ENCODE measurements at places on chromosomes 12 and 14.

- no peak overlapping the region for H3K27ac ChIP-seq
- H3K36me3 ChIP-seq: peaks cover 4% of the 10 kb centered on the region
- H3K4me1 ChIP-seq: no peaks in the 10 kb centered on the region
- no peaks in the 10 kb centered on the region for H3K27me3 ChIP-seq
- DNase-seq: no peak
Observed at GRCh38 chr12:56150563-56150962, 1.8 kb upstream of the MYL6B start.

DNA sequence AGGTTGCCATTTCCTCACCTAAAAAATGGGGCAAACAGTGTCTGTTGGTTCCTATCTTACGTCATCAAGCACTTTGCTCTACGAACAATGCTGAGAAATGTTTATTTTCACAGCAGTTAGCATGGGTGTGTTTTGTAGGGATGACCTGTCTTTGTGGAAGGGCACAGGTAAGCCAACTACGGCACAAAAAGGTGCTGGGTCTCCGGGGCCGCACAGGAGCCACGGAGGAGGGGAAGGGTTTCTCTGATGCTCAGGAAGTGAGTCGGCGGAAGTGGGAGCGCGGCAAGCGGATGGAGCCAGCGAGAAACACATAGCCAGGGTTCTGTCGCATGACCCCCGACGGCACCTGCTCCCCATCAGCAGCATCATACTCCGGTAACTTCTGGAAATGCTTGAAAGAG is 65.6 kb upstream of the TCL1B start:
- no peak overlapping the region for H3K4me3 ChIP-seq
- peaks cover 9% of the 10 kb centered on the region for H3K4me1 ChIP-seq
- DNase-seq: no peak
- H3K36me3 ChIP-seq: no peaks in the 10 kb centered on the region
- no peaks in the 10 kb centered on the region for H3K27me3 ChIP-seq
- H3K27ac ChIP-seq: no peak overlapping the region

DNA sequence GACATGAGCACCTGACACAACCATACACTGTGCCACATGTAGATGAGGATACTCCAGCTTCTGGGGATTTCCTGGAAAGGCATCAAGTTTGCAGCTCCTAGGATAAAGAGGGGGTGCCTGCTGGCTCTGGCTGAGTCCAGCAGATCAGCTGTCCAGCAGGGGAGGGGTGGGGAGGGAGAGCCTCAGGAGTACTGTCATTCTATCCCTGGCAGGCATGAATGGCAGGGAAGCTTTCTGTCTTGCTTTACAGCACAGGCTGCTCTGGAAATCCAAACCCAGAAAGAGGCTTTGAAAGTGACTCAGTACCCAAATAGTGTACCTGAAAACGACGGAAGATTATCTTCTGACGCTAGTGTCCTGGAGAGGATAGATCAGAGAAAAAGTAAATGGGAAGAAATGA is 32.2 kb downstream of the SLC8A3 start:
- no peak overlapping the region for H3K27ac ChIP-seq
- no peak overlapping the region for H3K4me3 ChIP-seq
- no peaks in the 10 kb centered on the region for H3K36me3 ChIP-seq
- no peak for DNase-seq
- no peaks in the 10 kb centered on the region for H3K4me1 ChIP-seq

GRCh38 chr12:53046655-53047220 is 3.1 kb upstream of the TNS2 start:
- H3K27ac ChIP-seq: no peak overlapping the region
- no peak for DNase-seq
- peaks cover 2% of the 10 kb centered on the region for H3K27me3 ChIP-seq
- H3K4me3 ChIP-seq: peak overlapping the region; percentile 68
- peaks cover 28% of the 10 kb centered on the region for H3K4me1 ChIP-seq

- H3K36me3 ChIP-seq: no peaks in the 10 kb centered on the region
- H3K27me3 ChIP-seq: no peaks in the 10 kb centered on the region
- no peak overlapping the region for H3K27ac ChIP-seq
- no peak overlapping the region for H3K4me3 ChIP-seq
Observed at GRCh38 chr12:87491089-87491488, 538.1 kb downstream of the C12orf50 start.

DNA sequence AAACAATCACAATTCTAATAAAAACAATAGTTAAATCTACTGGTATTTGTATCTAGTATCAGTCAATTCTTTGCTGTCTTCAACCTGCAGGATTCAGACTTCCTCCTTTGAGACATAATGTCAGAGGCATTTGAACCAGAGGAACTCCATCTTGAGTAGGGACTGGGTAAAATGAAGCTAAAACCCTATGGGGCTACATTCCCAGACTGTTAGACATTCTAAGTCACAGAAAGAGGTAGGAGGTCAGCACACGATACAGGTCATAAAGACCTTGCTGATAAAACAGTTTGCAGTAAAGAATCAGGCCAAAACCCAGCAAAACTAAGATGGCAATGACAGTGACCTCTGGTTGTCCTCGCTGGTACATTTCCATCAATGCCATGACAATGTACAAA is 48.2 kb upstream of the MAP3K9 start:
- no peaks in the 10 kb centered on the region for H3K27me3 ChIP-seq
- no peak for DNase-seq
- H3K27ac ChIP-seq: no peak overlapping the region
- no peak overlapping the region for H3K4me3 ChIP-seq
- H3K36me3 ChIP-seq: no peaks in the 10 kb centered on the region
- H3K4me1 ChIP-seq: no peaks in the 10 kb centered on the region

DNA sequence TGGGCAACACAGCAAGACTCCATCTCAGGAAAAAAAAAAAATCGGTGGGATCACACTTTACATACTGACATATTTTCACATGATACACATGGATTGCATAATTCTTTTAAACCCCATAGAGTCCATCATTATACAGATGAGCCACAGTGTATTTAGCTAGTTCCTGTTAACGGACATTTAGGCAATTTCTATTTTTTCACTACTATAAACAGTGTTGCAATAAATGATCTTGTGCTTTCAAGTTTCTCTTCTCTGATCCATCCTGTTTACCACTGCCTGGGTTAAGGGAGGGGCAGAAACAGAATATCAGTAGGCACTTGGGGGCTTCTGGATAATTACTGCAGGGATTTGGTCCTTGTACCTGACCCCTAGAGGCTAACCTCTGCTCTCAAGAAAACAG is 43.4 kb upstream of the SPTLC2 start:
- no peak overlapping the region for H3K4me3 ChIP-seq
- no peak overlapping the region for H3K27ac ChIP-seq
- no peak for DNase-seq
- H3K36me3 ChIP-seq: no peaks in the 10 kb centered on the region

- no peak for DNase-seq
- H3K36me3 ChIP-seq: no peaks in the 10 kb centered on the region
- H3K27me3 ChIP-seq: no peaks in the 10 kb centered on the region
- H3K27ac ChIP-seq: no peak overlapping the region
Observed at GRCh38 chr12:112986291-112986800, 8.0 kb downstream of the OAS2 start.

DNA sequence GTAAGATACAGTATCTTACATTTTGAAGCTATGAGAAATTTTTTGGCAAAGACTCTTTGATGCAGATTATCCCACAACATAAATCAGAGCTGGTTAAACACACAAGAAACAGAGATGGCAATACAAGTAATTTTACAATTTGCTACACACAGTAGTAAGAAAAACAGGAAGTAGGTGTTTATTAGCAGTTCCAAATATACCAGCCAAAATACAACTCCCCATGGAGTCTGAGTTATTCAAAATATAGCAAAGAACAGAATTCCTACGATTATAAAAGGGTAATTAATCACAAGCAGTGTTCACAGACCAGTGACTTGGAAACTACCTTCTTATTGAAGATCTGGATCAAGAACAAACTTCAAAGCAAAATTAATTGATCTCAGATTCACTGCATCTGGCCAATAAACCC is 83.9 kb downstream of the BMP4 start:
- no peaks in the 10 kb centered on the region for H3K4me1 ChIP-seq
- no peak for DNase-seq
- no peaks in the 10 kb centered on the region for H3K27me3 ChIP-seq
- H3K27ac ChIP-seq: no peak overlapping the region
- H3K36me3 ChIP-seq: no peaks in the 10 kb centered on the region
- no peak overlapping the region for H3K4me3 ChIP-seq

DNA sequence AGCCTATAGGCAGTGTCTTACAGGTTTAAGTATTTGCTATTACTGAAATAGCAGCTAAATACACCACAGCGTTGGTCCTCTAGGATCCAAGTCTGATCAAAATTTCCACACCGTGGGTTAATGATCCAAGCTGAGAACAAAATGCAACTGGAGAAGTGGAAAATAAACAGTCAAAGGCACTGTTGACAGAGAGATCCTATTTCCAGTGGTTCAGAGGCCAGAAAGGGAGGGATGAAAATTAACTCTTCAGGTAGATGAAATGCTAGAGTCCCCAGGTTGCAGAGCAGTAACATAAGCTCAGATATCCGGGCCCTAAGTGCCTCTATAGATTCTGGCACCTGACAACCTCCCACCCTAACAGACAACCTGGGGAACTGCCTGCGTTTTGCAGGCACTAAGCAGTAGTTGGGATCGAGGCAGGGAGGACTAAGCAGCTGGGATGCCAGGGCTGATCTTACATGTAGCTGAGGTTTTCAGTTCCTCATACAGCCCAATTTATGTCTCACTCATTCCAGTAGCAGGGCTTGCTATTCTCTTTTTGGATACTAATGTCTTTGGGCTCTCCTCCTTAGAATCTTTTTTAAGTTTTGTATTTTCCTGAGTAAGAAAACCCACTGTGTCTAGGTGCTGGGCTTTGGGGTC is 42.7 kb upstream of the CRACR2A start:
- H3K36me3 ChIP-seq: no peaks in the 10 kb centered on the region
- no peak for DNase-seq
- H3K27ac ChIP-seq: no peak overlapping the region
- H3K4me3 ChIP-seq: no peak overlapping the region
- 0 out of 2 replicates have a peak, but pooled peaks cover 1% of the 10 kb centered on the region for H3K4me1 ChIP-seq
